Naive thymus-derived CD8-positive, alpha-beta T cell (primary cell): ENCODE measurements at places on chromosomes 6 and 20.

- DNase-seq = peak; percentile 83
Observed at GRCh38 chr20:49982346-49983122, at the start of gene SNAI1. TSS of gene SNAI1 (plus strand) at chr20:49982980. CDS start at chr20:49983060, 80 bp downstream.

- DNase-seq = no peak
Observed at GRCh38 chr6:155212616-155213380, 51.0 kb upstream of the CLDN20 start.

DNA sequence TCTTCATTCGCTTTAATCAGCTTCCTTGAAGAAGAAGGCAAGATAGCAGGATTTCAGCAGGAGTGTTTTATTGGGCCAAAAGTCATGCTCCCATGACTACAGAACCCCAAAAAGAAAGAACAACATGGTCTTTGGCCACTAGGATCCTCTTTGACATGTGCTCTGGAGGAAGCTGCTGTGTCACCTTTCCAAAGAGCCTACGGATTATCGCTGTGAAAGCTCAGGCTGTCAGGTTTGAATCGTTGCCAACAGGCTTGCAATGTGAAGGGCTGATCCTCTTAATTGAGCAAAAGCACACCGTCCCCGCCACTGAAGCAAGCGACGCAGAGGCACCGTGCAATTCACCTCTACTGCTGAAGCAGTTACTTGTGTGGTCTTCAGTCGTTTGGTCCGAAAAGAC lies 29.0 kb downstream of the MYLIP start:
- DNase-seq = no peak

DNA sequence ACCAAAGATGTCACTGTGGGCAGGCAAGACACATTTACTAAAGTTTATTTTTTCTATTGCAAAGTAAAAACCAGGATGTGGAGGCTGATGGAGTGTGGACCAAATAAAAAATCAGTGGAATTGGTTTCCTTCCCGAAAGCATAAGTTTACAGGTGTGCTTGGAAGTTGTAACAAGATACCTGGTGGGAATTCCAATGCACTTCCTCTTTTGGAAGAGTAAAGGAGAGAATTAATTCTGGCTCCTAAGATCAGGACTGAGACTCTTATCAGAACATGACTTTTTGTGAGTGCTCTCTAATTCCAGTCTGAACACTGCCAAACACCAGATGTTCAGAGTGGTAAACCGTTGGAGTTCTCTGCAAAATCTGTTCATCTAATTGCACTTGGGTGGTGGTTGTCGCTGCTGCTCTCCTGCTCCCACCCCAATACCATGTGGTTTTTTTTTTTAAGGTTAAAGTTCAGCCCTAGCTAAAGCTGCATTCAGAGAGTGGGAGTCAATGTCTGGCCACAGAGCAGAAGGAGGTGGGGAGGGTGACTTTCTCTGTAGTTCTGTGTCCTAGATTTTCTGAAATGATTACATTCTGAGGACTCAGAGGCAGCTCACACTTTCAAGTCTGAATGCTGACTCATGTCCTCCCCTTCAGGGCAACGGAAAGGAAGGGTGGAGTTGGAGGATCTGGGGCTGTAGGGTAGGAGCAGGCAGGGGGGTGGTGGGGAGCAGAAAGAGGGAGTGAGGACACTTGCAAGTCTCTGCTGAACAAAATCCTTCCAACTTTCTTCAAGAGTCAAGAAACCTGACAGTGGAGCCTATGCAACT lies 275.8 kb upstream of the PRDM1 start:
- DNase-seq = no peak

- no peak for DNase-seq
Observed at GRCh38 chr6:5116243-5116991, 31.3 kb downstream of the PPP1R3G start.
